Suppressor macrophage (primary cell): ENCODE measurements at places on chromosomes 5 and 9.

GRCh38 chr9:130421802-130422276 lies 22.9 kb upstream of the ASS1 start:
- no peak for DNase-seq

DNA sequence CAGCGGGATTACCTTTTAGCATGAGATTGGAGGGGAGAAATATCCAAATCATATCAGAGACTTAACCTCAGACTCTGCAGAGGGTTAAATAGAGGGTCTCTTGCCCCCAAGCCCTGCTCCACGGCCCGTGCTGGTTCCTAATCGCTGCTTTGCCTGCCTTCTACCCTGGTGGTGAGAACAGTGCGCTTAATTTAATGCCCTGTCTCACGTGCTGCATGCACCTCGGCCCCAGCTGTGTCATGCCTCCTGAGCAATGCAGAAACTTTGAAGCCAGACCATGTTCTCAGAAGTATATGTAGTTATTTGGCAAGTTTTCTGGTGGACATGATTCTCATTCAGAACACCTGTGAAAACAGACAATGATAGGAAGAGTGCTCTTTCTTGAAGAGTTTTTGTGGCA lies 1.4 kb downstream of the OTULIN start:
- peak; percentile 33 for DNase-seq

GRCh38 chr5:112201141-112201540 lies 217.9 kb downstream of the EPB41L4A start:
- no peak for DNase-seq

GRCh38 chr9:36218011-36218410 lies 27.3 kb downstream of the CLTA start:
- DNase-seq, result no peak

- DNase-seq, result no peak
These were observed 177.5 kb upstream of the S1PR3 start for GRCh38 chr9:88813638-88814209.

DNA sequence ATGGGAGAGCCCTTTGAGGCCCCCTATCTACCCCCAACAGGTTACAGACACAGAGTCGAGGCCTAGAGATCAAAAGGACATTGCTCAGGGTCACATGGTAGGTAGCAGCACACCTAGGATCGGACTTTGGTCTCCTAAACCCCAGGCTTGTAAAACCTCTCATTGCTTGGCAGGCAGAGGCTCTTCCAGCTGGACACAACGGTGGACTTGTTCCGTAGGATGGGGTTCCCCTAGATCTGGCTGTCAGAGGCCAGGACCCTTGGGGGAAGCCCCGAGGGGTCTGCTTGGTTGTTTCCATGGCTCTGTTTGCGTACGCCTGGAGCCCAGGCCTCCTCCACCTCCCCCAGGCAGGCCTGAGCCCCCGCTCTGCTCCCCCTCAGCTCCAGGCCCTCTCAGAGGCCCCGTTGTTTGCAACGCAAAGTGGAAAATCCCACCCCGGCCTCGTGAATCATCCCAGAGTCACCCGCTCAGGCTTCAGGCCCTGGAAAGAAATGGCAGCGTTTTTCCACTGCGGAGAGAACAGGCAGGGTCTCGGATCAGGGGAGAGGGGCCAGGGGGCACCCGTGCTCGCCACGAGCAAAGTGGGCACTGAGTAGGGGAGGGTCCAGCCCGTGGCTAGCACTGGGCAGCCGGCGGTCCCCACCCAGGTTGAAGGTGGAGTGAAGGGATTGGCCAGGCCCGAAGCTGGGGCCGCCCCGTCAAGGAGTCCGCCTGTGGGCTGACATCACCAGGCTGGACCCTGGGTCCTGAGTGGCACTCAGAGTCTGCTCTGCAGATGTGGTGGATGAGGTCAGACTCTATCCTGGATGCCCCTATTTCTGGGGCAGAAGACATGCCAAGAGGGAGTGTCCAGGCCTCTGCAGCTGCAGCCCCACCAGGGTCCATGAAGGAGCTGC lies 19.8 kb downstream of the COL27A1 start:
- no peak for DNase-seq

DNA sequence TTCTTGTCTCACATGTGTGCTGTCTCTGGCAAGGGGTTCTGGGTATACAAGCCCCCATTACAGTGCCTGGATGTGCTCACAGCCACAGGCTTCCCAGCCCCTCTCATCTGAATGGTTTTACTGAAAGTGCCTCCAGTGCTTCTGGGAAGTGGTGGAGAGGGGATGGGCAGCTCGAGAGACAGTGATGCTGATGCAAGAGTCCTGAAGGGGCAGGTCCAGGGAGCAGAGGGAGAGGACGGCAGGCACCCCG lies 93.5 kb downstream of the PHF2 start:
- DNase-seq, result no peak

- no peak for DNase-seq
These were observed 7.5 kb downstream of the EPB41L4B start for GRCh38 chr9:109313351-109313750.

DNA sequence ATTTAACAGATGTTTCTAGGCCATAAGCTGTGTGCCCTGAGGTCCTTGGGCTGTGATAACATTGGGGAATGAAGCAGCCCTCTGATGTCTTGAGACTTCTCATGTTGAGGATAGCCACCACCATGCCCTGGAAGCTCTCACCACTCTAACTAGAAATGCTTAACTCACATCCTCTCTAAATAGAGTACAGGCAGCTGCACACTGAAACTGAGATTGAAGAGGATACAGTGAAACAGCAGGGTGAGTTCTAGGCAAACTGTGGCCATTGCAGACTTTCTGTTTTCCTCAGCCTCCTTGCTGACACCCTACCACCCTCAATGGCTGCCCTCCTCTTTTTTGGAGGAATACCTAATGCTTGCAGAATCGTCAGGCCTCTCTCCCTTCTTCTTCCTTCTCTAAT lies 22.4 kb downstream of the UTP15 start:
- DNase-seq, result no peak

- no peak for DNase-seq
These were observed 20.6 kb downstream of the PGGT1B start for GRCh38 chr5:115241881-115242642.

DNA sequence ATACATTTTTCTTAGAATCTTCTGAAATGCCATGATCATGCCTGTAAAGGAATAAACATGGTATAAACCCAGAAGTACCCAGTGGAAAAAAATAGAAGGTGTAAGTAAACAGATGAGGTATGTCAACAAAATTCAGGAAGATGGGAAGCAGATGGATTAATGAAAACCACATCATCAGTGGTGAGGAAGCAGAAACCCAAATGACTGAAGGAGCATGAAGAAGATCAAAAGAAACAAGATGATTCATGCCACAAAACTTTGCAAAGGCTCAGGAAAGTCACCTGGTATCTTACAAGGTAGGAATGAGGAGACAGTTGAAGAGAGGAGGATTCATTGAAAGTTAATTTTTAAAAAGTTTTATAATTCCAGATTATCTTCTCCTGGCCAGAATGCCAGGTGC lies 132.8 kb upstream of the PAPPA start:
- DNase-seq, result no peak

DNA sequence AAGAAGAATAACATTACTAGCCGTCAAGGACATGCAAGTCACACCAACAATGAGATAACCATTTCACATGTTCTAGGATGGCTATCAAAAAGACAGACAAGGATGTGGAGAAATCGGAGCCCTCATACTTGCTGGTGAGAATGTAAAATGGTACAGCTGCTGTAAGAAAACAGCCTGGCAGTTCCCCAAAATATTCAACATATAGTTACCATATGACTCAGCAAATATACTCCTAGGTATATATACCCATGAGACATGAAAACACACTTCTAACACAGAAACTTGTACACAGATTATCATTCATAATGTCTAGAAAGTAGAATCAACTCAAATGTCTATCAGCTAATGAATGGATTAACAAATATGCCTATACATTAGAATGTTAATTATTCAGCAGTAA lies 105.4 kb upstream of the PCAT7 start:
- DNase-seq, result no peak

DNA sequence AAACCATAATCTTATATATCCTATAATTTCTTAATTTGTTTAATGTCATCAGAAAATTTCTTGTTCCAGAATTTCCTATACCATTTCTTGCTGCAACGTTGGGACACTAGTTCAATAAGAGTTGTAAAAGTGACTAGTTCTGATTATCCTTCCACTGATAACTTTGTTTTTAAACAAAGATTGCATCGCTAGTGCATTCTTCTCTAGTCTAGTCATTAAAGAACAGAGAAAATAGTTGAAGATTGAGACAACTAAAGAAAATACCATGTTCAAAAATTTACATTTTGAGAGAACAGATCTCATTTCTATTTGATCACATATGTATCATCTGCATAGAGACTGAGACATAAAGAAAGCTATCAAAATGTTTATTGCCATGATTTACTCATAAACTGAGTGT lies 1888.2 kb downstream of the EFNA5 start:
- DNase-seq, result no peak

GRCh38 chr5:154562244-154562880 lies 84.3 kb upstream of the HAND1 start:
- DNase-seq, result no peak

DNA sequence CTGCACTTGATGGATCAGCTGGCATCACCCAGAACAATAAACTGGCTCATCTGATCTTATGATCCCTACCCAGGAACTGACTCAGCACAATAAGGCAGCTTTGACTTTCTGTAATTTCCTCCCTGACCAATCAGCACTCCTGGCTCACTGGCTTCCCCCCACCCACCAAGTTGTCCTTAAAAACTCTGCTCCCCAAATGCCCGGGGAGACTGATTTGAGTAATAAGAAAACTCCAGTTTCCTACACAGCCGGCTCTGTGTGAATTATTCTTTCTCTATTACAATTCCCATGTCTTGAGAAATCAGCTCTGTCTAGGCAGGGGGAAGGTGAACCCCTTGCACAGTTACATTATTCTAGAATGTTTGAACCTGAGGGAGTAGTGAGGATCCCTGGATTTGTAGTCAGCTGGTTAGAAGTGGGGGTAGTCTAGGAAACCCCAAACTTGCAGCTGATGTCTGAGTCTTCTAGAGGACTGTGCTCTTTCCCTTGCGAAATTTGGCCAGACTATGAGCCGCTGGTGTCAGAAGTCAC lies 111.7 kb upstream of the NEK6 start:
- DNase-seq, result peak; percentile 73

DNA sequence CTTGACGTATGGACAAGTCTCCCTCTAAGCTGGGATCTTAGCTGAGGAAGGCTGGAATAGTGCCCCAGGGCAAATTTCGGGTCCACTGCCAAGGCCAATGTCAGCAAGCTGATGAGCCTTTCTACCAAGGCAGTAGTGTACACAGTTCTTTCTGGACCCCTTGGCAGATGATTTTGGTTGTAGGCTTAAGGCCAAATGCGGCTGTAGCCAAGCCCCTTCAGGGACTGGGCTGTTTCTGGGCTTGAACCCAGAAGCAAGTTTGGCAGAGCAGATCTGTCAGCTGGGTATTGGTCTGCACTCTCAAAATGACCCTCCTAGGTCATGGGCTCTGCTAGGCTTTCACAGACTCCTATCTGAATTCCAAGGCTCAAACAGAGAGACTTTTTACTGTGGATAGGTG lies 121.6 kb downstream of the ADAMTSL1 start:
- no peak for DNase-seq

DNA sequence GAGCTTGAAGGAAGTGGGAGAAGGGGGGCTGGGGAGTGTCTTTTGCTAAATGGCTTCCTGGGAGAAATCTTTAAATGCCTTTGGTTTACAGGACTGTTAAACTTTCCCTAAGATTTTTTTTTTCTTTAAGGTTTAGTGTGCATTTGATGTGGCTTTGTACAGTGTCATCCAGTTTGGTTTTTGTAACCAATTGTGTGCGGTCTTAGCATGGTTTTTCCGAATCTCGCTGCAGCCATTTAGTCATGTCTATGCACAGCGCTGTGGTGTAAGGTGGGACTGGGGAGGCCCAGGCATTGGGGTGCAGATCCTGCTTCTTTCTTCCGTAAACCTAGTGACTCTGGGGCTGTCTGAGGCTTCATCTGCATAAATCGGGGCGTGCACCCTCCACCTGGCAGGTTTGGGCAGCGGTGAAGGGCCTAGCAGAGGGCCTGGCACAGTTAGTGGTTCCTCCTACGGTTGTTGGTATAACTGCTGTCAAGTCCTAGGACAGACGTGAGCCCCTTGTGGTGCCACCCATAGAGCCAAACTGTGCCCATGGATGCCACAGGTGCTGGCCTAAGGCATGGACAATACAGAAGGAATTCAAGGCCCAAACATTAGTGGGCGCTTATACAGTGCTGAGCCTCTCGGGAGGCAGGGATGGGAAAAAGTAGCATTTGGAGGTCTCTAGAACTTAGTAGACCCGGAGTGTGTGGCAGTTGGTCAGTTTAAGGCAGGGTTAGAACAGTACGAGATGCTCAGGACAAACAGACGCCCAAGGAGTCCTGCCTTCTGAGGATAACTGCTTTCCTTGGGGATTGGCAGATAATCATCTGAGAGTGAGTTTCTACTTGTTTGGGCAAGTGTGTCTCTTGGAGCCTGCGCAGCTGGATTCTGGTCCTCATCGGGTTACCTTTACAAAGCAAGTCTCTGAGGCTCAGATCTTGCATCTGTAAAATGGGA lies 1.5 kb downstream of the PRRC2B start:
- peak; percentile 40 for DNase-seq

- no peak for DNase-seq
These were observed 225.1 kb downstream of the ARRDC3 start for GRCh38 chr5:91158011-91158410.

DNA sequence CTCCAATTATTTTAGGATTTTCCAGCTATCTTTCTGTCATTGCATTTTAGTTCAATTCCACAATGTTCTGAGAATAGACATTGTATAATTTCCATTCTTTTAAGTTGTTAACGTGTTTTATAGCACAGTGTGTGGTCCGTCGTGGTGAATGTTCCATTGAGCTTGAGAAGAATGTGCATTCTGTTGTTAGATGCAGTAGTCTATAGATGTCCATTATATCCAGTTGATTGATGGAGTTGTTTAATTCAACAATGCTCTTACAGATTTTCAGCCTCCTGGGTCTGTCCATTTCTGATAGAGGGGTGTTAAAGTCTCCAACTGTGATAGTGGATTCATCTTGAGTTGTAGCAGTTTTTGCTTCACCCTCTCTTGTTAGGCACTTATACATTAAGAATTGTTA lies 1587.7 kb upstream of the NUDT12 start:
- DNase-seq, result no peak
